MM.1S (cell line): ENCODE measurements at places on chromosomes 3 and 15.

DNA sequence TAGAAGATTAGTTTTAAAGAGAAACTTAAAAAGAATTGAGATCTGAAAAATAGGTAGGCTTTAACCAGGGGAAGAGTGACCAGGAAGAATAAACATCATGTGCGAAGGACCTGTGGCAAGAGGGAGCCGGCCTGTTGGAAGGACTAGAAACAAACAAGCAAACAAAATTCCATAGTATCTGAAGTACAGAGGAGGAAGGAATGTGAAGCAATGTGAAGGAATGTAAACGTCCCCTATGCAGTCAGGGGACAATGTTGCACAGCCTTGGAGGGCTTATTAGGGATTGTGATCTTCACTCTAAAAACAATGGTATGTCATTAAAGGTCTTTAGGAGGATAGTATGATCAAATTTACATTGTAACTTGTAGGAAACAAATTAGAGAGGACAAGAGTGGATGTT is 84.4 kb upstream of the PLCL2 start:
- no peak for DNase-seq

DNA sequence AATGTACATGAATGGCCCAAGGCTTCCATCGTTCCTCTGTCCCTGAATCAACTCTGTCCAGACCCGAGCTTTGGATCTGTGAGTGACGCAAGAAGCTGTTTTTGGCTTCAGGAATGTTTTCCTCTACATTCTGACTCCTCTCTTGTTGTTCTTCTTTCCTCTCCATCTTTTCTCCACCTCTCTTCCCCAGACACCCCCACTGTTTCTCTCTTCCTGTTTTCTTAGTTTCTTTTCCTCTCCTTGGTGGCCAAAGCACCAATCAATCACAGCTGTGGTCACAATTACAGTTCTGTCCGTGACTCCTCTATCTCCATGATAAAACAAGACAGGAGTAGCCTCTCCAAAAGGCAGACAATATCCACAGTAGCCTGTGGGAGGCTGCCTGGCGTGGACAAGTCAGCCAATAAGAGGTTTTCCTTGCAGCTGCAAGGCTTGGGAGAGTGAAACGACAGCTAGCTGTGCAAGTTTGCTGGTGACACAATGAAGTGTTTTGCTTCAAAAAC is 4.9 kb upstream of the TMEM212 start:
- DNase-seq = no peak

GRCh38 chr3:41219424-41219823 is 20.1 kb downstream of the CTNNB1 start:
- DNase-seq = no peak

DNA sequence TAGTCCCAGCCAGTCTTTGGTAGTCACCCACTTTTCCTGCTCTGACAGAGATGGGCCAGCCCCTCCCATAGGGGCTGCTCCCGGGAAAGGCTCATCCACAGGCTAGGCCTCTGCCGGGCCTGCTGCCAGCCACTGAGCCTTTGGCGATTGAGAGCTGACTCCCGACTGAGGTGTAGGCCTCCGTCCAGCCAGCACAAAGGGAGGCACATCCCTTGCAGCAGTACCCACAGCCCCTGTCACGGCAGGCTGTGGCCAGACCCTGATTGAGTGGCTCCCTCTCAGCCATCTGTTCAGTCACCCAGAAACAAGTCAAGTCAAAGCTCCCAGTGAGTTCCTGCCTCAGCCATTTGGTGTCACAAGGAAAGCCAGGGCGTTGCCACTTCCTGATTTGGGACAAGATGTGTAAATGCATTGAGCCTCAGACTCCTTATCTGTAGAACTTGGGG is 6.2 kb upstream of the PAK6 start:
- no peak for DNase-seq

GRCh38 chr15:43508991-43509659 is 8.3 kb upstream of the MAP1A start:
- no peak for DNase-seq

DNA sequence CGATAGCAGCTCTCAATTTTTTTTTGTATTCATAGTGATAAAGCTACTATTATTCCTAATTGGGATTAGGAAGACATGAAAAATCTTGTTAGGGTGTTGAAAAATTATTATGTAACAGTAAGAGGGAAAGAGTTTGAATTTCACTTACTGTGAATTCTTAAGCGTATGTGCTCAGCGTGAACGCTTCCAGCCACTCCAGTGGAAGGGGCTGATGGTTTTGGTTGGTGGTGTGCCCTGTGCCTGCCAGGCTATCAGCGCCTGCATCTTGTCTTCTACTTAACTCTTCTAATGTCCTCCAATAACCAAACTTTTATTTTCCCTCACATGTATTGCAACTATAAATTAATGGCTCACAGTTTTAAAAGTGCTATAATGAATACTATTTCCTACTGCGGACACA is 22.5 kb downstream of the CDIN1 start:
- DNase-seq = no peak

- DNase-seq = no peak
Observed at GRCh38 chr3:131371688-131372066, 9.9 kb upstream of the NUDT16 start.

GRCh38 chr3:187769771-187770170 is 24.5 kb upstream of the BCL6 start:
- DNase-seq = no peak

DNA sequence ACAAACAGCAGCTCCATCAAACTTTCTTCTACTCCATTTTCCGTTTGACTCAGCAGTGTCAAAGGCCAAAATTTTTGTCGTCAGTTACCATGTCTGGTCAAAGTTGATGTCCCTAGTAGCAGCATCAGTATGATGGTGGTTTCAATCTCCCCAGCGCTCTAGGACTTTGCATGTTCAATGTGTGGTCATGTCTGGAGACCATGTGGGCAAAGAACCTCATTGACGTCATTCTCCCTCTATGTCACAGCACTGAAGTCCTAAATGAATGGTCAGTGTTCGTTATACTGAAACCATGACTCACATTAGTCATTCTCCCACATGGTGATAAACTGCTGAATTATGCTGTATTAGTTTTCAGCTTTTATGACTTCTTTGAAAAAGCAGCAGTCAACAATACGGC is 23.2 kb downstream of the SHC4 start:
- no peak for DNase-seq

GRCh38 chr15:47383102-47383501 is 334.2 kb upstream of the SEMA6D start:
- no peak for DNase-seq

- no peak for DNase-seq
Observed at GRCh38 chr15:69143756-69144436, 16.5 kb upstream of the GLCE start.

DNA sequence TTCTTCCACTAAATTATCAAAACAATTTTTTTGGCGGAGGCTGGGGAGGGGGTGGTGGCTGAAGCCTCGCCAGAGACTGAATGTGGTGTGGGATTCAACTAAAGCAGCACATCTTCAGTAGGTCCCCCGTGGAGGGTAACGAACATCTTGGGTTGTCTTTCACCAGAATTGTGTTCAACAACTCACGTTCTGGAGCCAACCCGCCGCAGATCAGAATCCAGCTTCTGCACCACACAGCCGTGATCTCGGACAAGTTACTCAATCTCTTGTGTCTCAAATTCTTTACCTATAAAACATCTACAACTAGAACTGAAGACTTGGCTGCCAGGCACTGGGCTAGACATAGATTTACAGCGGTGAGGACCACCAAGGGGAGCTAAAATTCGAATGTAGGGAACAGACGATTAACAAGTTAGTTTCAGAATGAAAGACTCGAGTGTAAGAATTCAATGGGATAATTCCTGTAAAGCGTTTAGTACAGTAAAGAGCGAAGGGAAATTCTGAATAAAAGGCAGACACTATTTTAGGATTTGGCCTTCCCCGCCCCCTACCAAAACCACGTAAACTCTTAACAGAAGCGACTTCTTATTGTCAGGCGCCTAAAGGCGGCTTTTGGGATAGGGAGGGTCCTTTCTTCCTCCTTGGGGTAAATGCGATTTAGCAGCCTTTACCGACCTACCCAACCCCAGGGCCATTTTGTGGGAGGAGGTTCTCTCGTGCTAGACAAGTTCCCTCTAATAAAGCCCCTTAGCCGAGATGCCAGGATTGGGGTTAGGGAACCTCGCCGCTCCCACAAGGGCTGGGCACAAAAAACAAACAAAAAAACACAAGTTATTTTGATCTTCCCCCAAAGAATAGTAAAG is 697 bp upstream of the RAB5A start:
- peak; percentile 37 for DNase-seq

DNA sequence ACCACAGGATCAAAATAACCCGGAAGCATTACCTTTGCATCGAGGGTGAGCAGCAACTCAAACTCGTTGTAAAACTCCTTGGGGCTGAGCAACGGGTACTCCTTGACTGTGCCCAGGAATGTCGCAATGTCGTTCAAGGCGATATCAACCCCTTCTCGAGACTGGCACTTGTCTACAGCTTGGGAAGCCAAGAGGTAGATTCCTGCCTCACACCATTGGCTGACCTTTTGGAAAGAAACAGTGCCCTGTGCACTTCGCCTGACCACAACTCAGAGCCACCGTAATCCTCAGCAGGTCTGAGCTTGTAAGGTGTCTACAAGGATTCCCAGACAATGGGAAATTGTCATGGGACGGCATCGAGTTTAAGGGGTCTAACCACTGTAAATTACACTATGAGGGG is 43.9 kb downstream of the B3GNT5 start:
- no peak for DNase-seq

DNA sequence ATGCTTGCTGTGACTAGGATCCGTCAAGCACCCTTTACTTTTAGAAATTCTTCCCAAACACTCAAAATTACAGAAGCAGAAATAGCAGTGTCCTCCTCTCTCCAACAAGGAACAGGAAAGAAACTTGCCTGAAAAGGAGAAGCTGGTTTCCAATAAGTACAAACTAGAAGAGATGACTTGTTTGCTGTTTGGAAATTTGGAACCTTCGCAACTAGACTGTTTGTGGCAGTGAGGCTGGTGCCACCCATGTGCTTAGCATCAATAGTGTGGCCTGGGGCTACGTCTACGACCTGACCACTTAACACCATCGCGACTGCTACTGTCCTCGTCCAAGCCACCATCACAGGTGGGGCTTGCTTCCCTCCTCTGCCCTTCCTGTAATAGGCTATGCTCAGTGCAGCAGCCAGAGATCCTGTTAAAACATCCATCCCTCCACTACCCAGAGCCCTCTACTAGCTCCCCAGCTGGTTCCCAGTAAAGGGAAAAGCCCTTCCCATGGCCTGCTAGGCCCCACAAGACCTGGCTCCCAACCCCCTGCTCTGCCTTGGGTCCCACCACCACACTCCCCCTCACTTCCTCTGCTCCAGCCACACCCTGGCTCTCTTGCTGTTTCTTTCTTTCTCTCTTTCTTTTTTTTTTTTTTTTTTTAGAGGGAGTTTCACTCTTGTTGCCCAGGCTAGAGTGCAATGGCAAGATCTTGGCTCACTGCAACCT is 52.6 kb upstream of the CCR2 start:
- no peak for DNase-seq

- no peak for DNase-seq
Observed at GRCh38 chr3:79767194-79767904, 449 bp downstream of the ROBO1 start.

GRCh38 chr15:51580385-51580784 is 42.2 kb downstream of the DMXL2 start:
- no peak for DNase-seq

- no peak for DNase-seq
Observed at GRCh38 chr3:11570789-11571495, 72.8 kb downstream of the VGLL4 start.

DNA sequence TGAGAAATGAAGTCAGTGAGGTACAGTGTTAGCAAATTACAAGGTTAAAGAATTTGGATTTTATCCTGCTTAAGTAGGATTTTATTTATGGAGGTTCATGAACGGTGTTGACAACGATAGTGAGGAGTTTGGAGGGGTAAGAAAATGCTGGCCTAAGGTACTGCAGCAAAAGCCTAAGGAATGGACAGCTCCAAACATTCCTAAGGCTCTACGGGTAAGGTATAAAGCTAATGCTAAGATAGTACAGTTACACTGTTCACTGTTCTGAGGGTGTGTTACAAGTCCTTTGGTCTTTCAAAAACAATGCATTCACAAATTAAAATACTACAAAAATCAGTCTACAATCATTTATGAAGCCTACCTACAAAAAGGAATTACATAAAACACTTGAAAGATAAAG is 7.3 kb downstream of the MTMR10 start:
- DNase-seq = no peak

GRCh38 chr3:140051019-140051957 is 116.3 kb downstream of the CLSTN2 start:
- DNase-seq = no peak

GRCh38 chr15:42059661-42060476 is 34.5 kb downstream of the PLA2G4D start:
- peak; percentile 58 for DNase-seq
